ENCODE measurements at places on chromosomes 5 and 9.

GRCh38 chr5:113000466-113000865 lies 23.9 kb downstream of the DCP2 start:
- DNase-seq, result no peak

DNA sequence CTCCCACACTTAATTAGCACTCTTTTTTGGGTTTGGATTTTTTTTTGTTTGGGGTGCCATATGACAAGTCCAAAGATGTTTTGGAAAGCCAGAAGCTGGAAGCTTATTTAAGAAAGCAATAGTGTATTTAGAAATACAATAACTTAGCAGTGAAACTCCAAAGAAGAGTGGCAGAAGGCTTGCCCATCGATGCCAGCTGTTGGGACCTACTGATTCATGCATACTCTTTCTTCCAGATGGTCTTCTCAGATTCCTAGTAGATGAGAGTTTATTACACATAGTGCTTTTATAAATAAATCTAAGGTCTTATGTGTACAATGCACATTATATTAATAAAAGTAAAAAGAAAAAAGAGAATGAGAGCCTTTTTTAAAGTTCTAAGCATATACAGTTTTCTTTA lies 374.6 kb downstream of the OSTF1 start:
- no peak for DNase-seq

GRCh38 chr9:100590481-100590880 lies 12.6 kb downstream of the CAVIN4 start:
- no peak for DNase-seq

DNA sequence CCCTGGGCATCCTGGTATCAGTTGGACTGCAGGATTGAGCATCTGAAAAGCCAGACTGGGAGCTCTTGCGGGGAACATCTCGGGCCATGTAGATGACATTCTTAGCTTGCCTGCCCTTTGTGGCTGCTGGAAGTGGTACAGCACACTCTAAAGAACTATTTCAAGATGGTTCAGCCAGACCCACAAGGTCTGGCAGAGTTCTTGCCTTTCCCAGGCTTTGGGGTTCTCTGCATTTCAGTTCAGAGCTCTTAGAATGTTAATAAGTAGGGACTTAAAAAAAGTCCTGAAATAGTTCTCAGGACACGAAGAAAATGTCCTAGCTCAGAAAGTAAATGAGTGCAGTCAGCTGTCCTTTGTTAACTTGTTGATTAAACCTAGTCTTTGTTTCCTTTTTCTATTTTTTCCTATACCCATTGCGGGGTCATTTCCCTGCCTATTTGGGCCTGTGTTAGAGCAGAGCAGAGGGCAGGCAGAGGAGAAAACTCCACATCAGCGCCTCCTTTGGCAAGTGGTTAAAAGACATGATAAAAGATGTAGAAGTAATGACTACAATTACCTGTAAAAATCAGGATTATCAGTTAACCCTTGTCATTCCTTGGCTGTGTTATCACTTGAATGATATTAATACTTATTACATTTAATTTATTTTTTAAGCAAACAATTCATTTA lies 291.5 kb downstream of the ZSWIM6 start:
- DNase-seq, result no peak

DNA sequence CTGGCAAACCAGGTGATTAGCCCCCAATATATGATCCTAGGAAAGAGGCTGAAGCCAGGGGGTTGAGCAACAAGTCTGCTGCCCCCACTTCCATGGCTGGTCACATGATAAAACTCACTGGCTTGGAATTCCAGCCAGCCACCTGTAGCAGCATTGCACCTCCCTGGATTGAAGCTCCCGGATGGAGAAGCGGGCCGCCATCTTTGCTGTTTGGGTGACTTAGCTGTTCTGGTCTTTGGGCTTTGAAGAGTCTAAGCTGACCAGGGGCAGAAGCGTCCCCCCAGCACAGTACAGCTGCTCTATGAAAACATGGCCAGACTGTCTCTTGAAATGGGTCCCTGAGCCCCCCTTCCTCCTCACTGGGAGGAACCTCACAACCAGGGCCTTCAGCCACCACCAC lies 610.2 kb downstream of the ANXA1 start:
- no peak for DNase-seq

GRCh38 chr9:28073270-28073669 lies 500.0 kb upstream of the C9orf72 start:
- DNase-seq, result no peak
